ENCODE measurements at places on chromosomes 1 and 21.

DNA sequence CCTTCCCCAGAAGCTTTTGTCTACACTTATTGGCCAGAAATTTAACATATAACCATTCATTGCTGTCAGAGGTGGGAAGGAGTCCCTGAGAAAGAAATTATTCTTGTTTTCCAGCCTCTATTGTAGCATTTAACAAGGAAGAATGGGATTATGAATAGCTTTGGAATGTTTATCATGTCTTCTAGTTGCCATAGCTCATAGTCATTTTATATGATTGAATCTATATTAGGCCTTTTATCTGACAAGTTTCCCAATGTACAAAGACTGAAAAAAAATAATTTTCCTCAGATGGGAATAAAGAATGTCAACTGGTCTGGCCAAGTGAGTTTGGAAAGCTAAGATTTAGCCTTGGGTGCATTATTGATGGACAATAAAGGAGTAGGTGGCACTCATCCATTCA lies 28.3 kb downstream of the PTPRC start:
- DNase-seq, result no peak

DNA sequence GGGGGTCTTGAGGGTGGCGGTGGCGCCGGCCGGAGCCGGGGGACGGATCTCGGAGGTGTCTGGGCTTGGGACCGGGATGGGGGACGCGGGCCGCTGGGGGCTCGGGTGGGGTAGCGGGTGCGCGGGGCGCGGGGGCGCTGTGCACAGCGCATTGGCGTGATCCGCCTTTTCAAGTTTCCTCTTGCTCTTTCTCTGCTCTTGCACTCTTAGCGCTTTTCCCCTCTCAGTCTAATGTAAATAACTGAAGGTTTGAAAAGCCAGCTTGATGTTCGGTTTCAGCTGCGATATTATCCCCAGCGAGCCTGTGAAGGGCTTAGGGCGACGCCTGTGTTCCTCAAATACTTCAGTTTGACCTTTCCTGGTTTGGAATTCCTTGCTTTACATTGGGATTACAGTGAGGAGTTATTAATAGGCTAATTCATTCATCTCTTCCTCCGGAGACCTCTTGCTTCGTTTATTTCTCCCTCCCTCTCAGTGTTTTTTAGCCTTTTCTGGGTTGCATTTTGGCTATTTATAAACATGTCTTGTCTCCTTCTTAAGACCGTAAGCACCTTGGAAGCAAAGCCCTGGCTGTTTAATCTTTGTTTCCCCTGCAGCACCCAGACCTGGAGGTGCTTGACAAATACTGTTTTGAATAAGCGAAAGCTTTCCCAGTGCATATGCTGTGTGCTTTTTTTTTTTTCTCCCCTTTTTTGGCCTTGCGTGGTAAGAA lies 693 bp downstream of the RAB4A start:
- DNase-seq, result peak; percentile 31

DNA sequence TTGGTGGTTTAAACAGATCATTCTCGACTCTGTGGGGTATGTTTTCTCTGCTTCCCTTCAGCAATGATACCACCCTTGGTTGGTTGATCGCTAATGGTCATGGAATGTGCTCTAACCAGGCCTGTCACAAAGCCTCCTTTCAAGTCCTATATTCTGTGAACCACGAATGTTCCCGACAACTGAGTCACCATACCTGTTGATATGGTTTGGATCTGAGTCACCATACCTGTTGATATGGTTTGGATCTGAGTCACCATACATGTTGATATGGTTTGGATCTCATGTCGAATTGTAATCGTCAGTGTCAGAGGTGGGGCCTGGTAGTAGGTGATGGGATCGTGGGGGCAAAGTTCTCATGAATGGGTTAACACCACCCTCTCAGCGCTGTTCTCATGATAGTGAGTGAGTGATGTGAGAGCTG lies 10.2 kb upstream of the CAMK2N1 start:
- DNase-seq, result no peak

GRCh38 chr1:165080253-165080896 lies 276.1 kb downstream of the LMX1A start:
- DNase-seq, result no peak

DNA sequence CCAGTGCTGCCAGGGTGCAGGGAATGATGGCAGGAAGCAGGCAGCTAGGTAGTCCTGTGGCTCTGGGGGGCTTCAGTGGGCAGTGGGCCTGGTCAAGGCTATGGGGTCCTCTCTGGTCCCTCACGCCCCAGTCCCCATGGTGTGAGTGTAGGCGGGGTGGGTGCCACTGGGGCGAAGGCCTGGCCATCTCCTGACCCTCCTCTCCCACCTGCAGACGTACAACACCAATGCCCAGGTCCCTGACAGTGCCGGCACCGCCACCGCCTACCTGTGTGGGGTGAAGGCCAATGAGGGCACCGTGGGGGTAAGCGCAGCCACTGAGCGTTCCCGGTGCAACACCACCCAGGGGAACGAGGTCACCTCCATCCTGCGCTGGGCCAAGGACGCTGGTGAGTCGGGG lies 53.7 kb downstream of the ALPL start:
- no peak for DNase-seq

GRCh38 chr1:195908121-195908520 lies 700.1 kb downstream of the KCNT2 start:
- DNase-seq, result no peak

- no peak for DNase-seq
Observed at GRCh38 chr1:215252164-215252563, 169.6 kb downstream of the KCNK2 start.

- DNase-seq, result no peak
Observed at GRCh38 chr21:38797470-38797869, 8.3 kb upstream of the ETS2 start.

- DNase-seq, result no peak
Observed at GRCh38 chr21:31607791-31608190, 51.7 kb upstream of the SOD1 start.

GRCh38 chr1:212853658-212854057 lies 4.4 kb upstream of the FLVCR1 start:
- no peak for DNase-seq

GRCh38 chr1:92831368-92831761 lies 475 bp upstream of the RPL5 start:
- DNase-seq, result no peak

DNA sequence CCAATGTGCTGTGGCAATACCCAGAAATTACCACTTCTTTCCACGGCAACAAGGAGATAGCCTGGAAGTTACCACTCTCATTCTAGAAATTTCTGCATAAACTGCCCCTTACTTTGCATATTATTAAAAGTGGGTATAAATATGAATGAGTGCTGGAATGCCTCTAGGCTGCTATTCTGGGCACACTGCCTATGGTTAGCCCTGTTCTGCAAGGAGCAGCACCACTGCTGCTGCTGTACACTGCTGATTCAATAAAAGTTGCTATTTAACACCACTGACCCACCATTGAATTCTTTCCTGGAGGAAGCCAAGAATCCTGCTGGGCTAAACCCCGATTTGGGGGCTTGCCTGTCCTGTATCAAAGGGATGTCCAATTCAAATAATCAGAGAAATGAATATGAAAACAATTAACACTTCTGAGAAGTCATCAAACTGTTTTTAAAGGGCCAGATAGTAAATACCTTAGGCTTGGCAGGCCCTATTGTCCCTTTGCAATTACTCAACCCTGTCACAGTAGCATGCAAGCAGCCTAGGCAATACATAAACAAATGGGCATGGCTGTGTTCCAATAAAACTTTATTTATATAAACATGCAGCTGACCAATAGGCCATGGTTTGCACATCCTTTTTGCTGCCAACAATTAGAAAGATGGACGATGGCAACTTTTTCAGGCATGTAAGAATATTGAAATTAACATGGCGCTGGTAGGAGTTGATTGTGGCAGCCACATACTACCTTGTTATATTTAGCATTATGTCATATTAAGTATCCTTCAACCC lies 369.4 kb upstream of the B3GALT2 start:
- DNase-seq, result no peak

GRCh38 chr1:154996966-154997701 lies 3.7 kb downstream of the LENEP start:
- no peak for DNase-seq

DNA sequence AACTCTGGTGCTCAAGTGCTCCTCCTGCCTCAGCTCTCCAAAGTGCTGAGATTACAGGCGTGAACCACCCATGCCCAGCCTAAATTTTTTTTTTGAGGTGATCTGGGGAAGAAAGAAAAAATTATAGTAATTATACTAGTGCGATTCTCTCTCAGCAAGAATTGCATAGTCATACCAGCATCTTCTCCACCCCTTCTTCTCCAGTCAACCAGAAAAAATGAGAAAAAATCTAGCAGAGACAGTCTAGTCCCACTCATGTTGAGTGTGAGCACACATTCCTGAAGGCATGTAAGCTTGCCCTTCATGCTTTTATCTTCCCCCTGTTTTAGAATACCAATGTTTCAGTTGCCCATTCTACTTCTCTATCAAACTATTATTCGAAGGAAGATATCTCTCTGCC lies 207.6 kb downstream of the S1PR1 start:
- no peak for DNase-seq

DNA sequence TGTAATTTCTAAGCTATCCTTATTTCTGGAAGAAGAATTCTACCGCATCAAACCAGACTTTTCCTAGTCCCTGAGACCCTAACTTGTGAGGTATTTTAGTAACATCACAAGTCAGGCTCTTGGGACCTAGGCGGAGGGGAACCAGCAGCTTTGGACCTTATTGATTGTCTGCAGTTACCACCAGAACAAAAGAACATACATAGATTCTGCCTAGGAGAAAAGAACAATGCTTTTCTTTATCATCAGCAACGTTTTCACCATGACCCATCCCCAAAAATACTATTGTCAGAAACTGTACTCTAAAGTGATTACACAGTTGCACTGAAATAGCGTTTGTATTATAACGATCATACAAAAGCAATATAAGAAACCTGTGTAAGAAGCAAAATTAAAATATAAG lies 860.4 kb downstream of the USP25 start:
- no peak for DNase-seq

DNA sequence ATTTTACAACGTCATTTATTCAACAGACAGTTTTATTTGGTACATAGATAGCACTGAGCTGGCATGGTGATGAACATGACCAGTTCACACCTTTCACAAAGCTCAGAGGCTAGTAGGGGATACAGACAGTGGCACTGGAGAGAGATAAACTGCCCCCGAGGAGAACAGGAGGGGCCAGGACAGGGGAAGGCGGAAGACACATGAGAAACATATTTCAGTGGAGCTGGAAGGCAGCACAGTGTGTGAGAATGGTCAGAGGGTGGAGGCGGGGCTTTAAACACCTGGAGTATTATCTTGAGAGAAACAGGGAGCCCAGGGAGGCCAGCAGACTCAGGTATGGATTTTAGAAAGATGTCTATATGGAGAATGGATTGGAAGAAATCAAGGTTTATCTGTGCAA lies 49.5 kb downstream of the CHML start:
- DNase-seq, result no peak

DNA sequence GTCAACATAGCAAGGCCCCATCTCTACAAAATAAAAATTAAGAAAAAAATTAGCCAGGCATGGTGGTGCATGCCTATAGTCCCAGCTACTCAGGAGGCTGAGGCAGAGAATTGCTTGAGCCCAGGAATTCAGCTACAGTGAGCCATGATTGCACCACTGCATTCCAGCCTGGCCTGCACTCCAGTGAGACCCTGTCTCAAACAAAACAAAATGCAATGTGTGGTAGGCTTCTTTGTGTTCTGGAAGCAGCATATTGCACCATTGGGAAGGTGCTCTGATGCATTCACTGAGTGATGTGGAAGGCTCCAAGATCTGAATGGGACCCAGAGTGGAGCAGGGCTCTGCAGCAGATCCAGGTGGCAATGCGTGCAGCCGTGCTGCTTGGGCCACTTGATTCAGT lies 99.6 kb upstream of the COG2 start:
- DNase-seq, result no peak

GRCh38 chr1:159743651-159744410 lies 29.4 kb upstream of the CRP start:
- DNase-seq, result no peak

DNA sequence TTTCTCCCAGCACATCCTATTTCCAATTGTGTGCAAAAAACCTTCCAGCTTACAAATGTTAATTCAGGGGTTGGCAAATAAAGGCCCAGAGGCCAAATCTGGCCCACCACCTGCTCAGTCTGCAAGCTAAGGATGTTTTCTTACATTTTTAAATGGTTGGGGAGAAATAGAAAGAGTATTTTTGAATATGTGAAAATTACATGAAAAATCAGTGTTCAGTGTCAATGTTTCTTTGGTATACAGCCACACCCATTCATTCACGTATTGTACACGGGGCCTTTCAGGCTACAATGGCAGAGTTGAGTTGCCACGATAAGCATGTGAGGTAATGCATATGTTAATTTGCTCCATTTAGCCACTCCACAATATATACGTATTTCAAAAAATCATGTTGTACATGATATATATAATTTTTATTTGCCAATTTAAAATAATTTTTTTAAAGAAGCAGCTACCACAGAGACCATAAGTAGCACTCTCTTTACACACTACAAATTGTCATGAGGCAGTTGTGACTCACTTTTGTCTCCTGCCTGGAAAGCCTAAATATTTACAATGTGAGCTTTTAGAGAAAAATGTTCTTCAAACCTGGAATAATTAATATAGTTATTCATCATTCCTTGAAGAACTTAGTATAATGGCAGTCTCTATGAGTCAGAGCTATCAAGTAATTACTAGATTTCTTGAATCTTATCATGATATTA lies 189.6 kb downstream of the SMYD3 start:
- no peak for DNase-seq

GRCh38 chr1:2009101-2010053 lies 5.8 kb upstream of the CFAP74 start:
- no peak for DNase-seq

- DNase-seq, result no peak
Observed at GRCh38 chr1:75727571-75727970, 3.1 kb downstream of the ACADM start.
